Endothelial cell (in vitro differentiated cells): ENCODE measurements at places on chromosomes 11 and 22.

DNA sequence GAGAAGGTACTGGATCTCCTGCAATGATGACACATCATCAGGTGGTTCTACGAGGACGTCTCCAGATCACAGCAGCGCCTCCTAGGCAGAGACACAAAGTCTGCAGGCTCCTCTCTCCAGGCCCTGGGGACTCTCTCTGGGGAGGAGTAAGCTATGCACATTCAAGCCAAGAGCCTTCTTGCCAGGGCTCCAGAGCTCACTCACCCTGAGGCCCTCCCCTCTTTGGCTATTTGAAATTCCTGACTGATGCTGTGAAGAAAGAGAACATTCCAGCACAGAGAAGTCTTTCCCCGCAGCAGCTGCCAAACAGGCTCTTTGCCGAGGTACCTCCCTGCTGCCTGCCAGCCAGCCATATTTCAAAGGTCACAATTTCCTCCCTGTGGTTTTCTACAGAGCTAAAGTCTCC is 204.9 kb downstream of the CSNK2A3 start:
- DNase-seq, result no peak

DNA sequence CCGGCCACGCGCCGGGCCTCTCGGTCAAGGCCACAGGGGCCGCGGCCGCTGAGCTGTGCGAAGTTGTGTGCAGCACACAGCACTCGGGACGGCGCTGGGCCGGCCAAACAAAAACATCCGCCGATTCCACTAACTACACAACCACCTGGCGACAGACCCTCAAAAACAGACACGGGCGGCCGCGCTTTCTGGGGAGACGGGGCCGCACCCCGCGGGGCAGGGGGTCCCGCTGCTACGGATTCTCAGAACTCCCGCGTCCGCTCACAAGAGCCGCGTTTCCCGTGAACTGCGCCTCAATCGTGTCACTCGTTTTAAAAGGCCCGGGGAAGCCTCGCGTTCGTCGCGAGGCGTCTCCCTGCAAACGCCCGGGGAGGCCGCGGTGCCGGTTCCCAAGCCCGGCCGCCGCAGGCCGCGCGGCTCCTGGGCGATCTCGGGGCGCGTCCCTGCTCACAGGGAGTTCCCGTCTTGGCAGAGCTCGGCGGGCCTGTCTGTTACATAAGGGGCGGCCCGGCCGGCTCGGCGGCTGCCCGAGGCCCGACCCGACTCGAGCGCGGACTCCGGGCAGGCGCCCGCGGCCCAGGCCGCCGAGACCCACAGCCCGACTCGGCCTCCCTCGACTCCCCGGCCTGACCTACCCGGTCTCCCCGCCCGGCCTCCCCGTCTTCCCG is 936 bp downstream of the BRD1 start:
- peak; percentile 41 for DNase-seq

- no peak for DNase-seq
Measured at GRCh38 chr11:3190600-3190999, 25.5 kb upstream of the OSBPL5 start.

- no peak for DNase-seq
Measured at GRCh38 chr11:70710601-70711000, 312.3 kb downstream of the CTTN start.

DNA sequence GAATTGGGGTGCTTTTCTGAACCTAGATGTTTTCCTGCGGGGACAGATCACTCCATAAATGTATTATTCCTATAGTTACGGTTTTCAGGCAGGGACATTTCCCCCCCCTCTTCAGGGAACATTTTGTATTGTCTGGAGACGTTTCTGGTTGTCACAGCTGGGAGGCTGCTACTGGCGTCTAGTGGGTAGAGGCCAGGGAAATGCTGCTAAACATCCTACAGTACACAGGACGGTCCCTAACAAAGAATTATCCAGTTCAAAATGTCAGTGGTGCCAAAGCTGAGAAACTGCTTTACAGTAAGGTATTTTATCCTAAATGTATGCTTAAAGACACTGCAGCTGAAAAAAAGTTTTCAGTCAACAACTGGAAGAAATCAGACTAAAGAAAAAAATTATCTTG is 19.4 kb downstream of the PIWIL4 start:
- no peak for DNase-seq
